ENCODE measurements at places on chromosomes 11 and 22.

- DNase-seq = no peak
Observed at GRCh38 chr22:20465759-20466077, 28.1 kb upstream of the SCARF2 start.

GRCh38 chr11:108846009-108846408, 181.1 kb downstream of the DDX10 start:
- DNase-seq = no peak

DNA sequence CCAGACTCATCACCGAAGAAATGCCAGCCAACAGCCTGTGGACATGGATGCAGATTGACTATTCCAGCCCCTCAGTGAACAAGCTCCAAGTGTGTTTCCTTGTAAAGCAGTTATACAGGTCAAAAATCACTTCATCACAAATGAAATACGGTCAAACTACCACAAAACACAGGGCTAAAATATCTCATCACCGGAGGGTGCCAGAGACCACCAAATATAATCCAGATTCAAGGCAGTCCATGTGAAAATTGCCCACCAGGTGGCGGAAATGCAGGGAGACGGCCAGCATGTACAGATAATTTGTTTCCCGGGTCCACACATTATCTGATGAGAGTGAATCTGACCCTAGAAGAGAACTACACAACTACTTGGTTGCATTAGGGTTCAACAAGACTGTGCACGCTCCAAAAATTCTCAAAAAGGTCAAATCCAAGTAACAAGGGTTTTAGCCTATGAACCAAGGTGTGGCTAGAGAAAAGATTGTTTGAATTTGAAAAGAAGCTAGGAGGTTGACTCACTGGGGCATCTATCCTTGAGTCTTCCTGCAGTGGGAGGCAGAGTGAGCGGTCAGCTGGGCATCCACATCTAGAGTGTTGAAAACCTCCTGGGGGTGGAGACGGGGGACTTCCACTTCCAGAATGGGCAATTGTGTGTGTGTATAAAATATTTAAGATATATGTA, 71.7 kb downstream of the IGLL5 start:
- DNase-seq = peak; percentile 67

- no peak for DNase-seq
Observed at GRCh38 chr11:368414-369335, 624 bp upstream of the B4GALNT4 start.

DNA sequence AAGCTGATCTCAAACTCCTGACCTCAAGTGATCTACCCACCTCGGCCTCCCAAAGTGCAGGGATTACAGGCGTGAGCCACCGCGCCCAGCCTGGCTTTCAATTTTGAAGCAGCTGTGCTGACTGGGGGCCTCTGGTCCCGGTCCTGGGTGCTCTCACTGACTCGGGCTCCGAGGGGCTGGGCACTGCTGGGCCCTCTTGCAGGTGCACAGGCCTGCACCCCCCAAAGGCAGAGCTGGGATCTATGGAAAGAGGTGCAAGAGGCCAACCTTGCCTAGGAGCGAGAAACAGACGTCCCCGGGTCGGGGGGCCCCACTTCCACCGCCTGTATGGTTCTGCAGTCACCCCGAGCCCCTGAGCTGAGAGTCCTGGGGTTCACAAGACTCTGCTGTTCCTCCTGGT, 33.2 kb downstream of the KIAA0930 start:
- no peak for DNase-seq

- no peak for DNase-seq
Observed at GRCh38 chr22:46792061-46792796, 29.8 kb downstream of the TBC1D22A start.

- no peak for DNase-seq
Observed at GRCh38 chr11:2106583-2107209, 32.5 kb downstream of the IGF2 start.

DNA sequence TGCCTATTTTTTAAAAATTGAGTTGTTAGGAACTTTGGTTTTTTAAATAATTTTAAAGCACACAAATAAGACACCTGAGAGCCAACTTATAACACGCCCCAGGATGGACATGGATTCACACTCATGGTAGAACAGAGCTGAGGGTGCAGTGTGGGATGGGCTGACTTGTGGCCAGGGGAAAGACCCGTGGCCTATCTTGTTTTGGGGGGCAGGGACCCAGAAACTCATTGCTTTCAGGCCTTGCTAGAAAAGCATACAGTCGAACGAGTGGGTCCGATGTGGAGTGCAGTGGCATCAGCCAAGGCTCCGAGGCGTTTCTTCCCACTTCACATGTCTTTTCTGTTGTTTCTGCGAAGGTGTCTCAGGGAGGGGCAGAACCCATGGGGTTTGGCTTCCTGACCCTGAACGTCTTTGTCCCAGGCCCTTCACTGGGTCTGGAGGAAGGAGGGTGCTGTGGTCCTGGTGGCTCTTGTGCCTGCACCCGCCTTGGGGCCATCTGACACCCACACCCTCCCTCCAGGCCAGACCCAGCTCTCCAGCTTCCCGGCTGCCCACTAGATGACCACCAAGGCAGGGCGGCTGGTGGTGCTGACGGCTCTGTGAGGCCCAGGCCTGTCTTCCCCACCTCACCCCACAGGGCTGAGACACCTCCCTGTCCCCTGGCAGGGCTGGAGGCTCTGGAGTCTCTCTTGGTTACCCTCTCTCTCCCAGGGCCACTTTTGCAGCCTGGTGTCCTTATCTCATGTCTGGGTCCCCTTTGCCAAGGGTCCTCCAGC, 120.8 kb downstream of the KCNQ1 start:
- no peak for DNase-seq

GRCh38 chr11:18594999-18595749, 4.4 kb upstream of the MISFA start:
- no peak for DNase-seq

GRCh38 chr11:103880968-103881367, 155.5 kb upstream of the DDI1 start:
- no peak for DNase-seq

- DNase-seq = no peak
Observed at GRCh38 chr22:38984224-38984623, 2.1 kb downstream of the APOBEC3B start.

Data from activated CD4-positive, alpha-beta T cell treated with anti-CD3 and anti-CD28 coated beads, Interleukin-2, Interleukin-6, amounts not matched to agents 100 ng/mL and 50 ng/mL, durations not matched to agents 16 hours and 8 hours (primary cell).